ENCODE measurements at places on chromosomes 4 and X.

- no peak for DNase-seq
Measured at GRCh38 chr4:89193843-89194242, 82.5 kb downstream of the TIGD2 start.

- DNase-seq = no peak
Measured at GRCh38 chr4:127846061-127846460, 34.6 kb upstream of the PLK4 start.

DNA sequence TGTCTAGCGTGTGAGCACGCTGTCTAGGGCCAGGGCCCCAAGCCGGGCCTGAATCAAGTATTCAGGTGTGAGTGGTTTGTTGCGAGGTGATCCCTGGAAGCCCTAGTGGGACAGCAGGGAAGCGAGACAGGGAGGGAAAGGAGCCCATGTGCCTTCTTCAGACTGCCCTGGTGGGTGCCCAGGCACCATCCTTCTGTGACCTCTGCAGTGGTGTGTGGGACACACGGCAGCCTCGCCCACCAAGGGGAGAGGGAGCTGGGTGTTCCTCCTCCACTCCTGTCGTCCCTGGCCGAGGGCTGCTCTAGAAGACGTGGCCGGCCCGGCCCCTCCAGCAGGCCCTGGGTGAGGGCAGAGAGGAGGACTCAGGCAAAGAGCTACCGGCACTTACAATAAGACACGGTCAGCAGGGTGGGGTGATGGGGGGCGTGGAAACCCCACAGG, 47.4 kb downstream of the HTRA3 start:
- DNase-seq = no peak

DNA sequence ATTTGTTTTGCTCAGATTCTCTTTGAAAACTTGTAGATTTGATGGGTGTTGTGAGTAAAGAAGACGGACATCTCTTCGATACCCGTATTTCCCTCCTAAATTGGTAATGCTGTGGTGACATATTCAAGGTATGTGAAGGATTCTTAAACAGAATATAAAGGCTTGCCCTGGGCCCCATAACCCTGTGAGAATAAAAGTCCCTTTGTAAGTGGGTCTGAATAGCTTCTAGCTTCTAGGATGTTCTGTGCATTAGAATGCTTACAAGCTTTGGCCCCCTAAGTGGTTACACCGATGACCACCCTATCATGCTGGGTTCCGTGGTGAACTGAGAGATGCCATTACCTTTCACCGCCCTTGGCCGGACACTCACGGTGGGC, 574 bp upstream of the MOB1B start:
- no peak for DNase-seq

GRCh38 chr4:8207314-8207713, 8.2 kb downstream of the SH3TC1 start:
- DNase-seq = no peak

- DNase-seq = no peak
Measured at GRCh38 chrX:8413279-8413678, 51.4 kb upstream of the VCX3B start.

- DNase-seq = no peak
Measured at GRCh38 chr4:76590798-76591281, 155.8 kb downstream of the SHROOM3 start.

DNA sequence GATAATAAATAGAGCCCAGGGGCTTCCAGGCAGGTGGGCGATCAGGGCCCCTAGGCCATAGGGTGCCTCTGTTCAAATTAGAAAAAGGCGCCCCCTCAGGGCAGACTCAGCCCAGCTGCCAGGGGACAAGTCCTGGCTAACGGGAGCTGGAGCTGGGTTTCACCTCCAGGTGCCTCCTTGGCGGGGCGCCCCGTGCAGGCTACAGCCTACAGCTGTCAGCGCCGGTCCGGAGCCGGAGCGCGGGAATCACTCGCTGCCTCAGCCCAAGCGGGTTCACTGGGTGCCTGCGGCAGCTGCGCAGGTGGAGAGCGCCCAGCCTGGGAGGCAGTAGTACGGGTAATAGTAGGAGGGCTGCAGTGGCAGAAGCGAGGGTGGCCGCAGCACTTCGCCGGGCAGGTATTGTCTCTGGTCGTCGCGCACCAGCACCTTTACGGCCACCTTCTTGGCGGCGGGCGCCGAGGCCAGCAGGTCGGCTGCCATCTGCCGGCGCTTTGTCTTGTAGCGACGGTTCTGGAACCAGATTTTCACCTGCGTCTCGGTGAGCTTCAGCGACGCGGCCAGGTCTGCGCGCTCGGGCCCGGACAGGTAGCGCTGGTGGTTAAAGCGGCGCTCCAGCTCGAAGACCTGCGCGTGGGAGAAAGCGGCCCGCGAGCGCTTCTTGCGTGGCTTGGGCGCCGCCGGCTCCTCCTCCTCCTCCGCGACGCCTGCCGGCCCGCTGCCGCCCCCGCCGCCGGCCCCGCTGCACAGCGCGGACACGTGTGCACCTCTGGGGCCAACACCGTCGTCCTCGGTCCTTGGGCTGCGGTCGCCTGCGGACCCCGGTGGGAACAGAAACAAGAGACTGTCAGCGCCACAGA, 2.4 kb downstream of the NKX3-2 start:
- DNase-seq = no peak

DNA sequence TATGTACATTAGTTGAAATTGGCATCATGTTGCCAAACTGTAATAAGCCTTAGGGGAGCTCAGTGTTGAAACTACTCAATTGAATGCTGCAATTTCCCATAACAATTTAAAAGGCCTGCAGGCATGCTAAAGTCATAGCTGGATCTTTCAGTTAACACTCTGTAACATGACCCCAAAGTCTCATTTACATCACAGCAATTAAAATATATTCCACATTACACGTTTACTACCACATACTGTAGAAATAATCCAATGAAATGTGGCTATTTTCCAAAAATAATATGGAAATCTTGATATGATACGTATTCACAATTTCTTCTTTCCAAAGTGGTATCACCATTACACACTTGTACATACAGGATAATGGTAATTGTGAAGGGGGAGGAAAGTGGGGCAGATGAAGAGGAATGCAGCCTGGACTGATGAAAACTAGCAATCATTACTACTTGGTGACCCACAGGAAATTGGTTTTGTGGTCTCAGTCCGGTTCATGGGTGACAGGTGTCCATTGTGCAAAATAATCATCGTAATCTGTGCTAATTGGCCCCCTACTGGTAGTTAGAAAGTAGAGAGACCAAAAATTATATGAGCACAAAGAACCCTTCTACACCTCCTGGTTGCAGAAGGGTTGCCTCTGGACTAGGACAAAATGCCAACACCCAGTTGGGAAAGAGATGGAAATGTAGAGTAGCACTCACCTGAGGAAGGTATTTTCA, 63.7 kb downstream of the TENM3 start:
- DNase-seq = no peak

DNA sequence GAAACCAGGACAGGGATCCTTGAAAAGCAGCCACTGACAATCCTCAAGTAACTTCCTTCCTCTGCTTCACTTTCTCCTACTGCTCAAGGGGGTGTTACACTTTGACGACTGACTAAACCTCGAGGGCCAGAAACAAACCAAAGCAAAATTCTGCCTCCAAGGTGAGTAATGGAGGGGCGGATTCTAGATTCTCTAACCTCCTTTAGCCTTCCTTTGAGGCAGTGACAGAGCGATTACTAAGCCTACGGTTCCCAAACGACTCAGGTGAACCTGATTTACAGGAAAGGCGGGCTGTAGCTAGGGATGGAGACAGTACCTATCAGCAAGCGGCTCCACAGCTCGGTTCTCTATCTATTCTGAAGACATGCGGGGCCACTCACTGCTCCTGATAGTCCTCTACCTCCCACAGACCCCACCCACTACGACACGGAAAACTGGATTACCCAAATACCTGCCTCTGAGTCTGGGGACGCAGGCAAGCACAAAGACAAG, 487 bp downstream of the TBCK start:
- DNase-seq = no peak

DNA sequence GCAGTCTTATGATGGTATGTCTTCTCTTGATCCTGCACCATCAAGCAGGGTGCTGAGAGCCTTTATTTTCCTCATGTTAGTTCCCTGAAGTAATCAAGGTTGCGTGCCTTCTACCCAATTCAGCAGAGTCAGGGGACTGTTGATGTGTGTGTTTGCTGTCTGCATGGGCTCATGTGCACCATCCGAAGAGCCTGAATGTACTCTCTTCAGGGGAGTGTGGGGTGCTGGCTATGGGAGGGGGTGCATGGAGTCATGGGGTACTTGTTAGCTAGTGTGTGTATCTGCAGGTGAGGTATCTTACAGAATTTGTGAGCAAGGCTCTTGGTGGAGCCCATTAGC, 154.3 kb upstream of the ANXA3 start:
- no peak for DNase-seq

- no peak for DNase-seq
Measured at GRCh38 chrX:123993904-123994635, 32.6 kb downstream of the STAG2 start.

- no peak for DNase-seq
Measured at GRCh38 chrX:23902419-23902818, 5.3 kb downstream of the APOO start.

GRCh38 chr4:30828264-30828926, 108.2 kb downstream of the PCDH7 start:
- no peak for DNase-seq

GRCh38 chrX:475926-476723, 89.4 kb upstream of the PPP2R3B start:
- DNase-seq = no peak

DNA sequence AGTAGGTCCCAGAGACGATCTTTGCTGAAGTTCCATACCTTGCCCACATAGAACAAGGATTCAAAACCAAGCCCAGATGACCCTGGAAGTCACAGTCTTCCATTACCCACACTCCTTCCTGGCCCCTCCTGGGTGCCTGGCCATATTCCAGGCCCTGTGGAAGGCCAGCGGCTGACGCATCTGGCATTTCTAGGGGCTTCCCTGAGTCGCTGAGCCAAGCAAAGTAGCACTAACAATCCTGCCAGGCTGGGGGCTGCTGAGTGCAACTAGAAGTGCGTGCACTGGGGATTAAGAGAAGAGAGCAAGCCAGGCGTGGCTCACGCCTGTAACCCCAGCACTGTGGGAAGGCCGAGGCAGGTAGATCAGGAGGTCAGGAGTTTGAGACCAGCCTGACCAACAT, 175.2 kb upstream of the CPEB2 start:
- no peak for DNase-seq

- DNase-seq = no peak
Measured at GRCh38 chr4:48275247-48275646, 5.6 kb upstream of the TEC start.

- no peak for DNase-seq
Measured at GRCh38 chrX:153438532-153438931, 7.3 kb downstream of the TREX2 start.

GRCh38 chr4:153261461-153261860, 57.2 kb downstream of the TRIM2 start:
- no peak for DNase-seq

GRCh38 chr4:41363384-41363981, 106.8 kb downstream of the UCHL1 start:
- no peak for DNase-seq

DNA sequence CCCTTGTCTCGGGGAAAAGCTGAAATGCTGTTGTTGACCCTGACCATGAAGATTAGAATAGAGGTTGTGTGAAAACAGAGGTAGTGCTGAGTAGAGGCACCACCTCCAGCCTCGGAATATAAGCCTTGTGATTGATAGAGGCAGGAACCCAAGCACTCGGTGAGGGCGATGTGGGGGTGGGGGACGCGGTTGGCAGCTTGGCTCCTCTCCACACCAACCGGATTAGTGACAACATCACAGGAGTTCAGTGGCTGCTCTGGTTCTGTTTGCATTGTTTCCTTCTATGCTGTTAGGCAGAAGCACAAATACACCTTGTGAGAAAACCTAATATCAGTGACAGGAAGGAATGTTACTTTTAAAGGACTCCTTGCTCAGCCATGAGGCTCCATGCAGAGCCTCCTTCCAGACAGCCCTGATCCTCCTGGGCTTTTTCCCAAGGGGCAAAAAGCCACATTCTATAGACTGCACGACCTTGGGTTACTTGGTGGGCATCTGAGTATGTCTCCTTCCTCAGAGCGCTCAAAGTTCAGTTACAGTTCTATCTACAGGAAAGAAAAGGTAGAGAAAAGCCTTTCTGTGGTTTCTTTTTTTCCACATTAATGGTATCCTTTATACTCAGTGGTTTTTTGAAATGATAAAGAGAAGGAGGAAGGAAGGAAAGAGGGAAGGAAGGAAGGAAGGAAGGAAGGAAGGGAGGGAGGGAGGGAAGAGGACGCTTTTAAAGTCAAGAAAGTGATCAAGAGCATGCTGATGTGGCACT, 150.4 kb upstream of the NOCT start:
- DNase-seq = no peak

DNA sequence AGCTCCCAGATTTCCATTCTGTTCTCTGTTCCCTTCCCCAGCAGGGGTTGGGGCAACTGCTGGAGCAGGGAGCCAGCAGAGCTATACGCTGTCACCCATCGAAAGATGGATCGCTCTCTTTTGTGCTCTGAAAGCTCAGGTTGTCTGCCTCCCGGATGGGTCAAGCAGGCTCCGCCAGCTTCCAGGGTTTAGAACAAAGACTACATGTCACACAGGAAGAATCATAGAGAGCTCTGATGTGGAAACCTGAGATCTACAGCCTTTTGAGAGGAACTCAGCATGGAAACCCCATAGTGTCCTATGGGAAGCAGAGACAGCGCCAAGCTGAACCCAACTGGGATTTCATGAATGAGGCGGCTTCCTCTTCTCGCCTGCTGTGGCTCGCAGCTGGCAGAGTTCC, 205.4 kb downstream of the HS3ST1 start:
- no peak for DNase-seq

DNA sequence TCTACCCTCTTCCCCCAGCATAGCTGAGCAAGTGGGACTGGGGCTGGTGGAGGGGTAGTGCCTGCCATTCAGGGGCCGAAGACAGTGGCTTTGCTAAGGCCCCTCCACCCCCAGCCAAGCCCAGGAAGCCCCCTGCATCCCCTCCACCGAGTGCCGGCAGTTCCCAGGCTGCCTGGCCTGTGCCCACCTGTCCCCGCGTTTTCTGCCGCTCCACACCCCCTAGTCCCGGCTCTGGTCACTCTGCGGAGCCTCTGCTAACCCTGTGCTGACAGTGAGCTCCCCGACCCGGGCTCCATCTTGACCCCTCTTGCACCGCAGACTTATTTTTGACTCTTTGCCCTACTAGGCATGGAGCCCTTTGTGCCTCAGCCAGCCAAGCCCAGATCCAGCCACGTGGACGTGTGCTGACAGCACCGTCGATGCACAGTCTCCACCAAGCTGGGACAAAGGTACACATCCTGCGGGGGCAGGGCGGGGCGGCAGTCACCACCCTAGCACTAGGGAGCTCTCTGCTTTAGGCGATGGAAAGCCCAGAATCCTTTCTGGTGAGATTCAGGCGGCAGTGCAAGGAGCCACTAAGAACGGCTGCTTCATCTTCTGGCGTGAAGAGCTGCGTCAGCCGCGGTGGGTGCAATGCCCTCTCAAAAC, 96.6 kb downstream of the PHKA2 start:
- DNase-seq = no peak

- no peak for DNase-seq
Measured at GRCh38 chr4:8192748-8193738, 6.0 kb upstream of the SH3TC1 start.

DNA sequence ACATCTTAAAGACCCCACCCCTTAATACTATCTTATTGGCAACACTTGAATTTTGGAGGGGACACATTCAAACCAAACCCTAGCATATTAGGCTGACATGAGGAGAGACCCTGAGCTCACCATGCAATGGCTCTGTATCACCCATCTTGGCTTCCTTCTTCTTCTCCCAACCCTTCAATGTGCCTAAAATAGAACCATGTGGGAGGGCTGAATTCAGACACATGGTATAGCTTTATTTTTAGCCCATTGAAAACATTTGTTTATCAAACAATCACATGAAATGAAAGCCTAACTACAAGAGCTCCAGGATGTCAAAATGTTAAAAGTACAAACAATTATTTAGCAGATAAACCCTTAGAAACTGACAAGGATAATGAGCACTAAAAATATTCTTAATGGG, 81.6 kb downstream of the RASL11B start:
- DNase-seq = no peak

- no peak for DNase-seq
Measured at GRCh38 chrX:133482056-133482952, 67.0 kb upstream of the GPC4 start.
